Stimulated activated CD4-positive, alpha-beta T cell treated with anti-CD3 and anti-CD28 coated beads, Interleukin-12 subunit alpha, Interleukin-12 subunit beta, amount 100 ng/mL, for 48 hours (primary cell): ENCODE measurements at places on chromosomes 3 and 15.
A peak's percentile ranks its signal among the peaks of the same experiment; 100 is the strongest.

DNA sequence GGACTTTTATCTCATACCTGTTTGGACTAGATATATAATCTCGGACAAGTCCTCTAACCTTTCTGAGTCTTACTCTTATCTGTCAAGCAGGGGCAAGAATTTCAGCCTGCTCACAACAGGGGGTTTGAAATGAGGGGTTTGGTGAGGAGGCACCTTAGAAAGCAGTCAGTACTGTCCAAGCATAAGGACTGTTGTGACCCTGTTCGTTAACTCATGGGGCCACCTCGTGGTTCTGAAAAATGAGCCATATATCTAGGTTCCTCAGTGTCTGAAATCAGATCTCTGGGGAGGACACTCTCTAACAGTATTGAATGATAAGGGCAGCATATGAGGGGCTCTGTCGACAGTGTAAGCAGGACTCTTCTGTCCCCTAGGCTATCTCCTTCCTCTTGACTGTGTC, 7.2 kb upstream of the TIMP4 start:
- no peak for DNase-seq

GRCh38 chr3:121462565-121462964, 83.2 kb downstream of the POLQ start:
- DNase-seq, result no peak

GRCh38 chr15:96122077-96123027, 208.1 kb upstream of the NR2F2 start:
- DNase-seq, result no peak

DNA sequence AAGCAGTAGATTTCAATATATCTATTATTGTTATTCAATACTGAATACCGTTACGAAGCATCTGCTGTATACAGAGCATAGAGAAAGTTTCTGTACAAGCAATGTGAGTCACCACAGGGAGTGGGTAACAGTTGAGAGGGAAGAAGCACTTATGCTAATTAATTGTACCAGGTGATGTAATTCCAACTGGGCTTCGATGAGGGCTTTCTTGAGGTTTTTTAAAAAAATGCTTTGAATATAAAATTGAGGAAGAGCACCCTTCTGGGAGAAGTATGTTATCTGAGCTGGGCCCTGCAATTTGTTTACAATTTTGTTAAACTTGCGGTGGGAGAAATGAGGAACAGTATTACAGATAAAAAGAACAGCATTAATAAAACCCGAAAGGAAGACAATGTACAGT, 197.9 kb downstream of the TPRG1 start:
- no peak for DNase-seq

DNA sequence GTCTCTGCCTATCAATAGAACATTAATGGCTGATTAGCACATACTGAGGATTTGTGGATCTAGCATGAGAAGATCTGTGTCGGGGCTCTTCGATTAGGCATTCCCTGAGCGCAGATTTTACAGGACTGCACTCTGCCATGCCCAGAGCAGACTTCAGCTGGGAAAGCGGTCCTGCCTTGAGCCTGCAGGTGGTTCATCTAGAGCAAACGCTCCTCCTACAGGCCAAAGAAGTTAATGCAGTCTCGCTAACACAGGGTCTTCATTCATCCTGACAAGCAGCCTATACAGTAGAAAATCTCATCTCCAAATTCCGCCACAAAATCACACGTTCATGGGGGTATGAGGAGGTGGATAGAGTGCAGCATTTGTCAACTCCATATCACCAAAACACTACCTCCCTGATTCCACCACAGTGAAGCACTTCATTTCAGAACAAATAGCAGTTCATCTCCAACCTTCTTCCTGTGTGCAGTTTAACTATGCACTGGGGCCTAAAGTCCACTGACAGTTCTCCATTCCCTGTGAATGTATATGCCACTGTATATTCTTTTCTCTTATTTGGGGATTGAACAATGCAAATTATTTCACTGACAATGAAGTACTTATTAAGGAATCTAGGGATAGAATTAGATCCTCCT, 405.8 kb downstream of the IGSF11 start:
- DNase-seq, result peak; percentile 3

DNA sequence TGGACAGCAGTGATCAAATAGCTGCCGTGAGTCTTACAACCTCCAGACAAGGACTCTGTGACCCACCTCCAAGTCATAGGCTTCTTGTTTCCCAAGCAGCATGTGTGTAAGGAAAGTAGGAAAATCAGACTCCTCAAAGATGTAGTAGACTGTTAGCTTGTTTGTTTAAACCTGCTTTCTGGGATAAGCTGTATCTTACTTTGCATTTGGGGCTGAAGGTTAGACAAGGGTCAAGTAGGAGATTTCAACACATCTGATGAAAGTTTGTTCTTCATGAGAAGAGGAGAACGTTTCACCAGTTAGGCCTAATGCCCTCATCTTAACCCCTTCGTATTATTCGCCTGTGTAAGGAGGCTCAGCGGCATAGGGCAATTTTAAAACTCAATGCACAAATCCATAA, 756.4 kb upstream of the NR2F2 start:
- DNase-seq, result no peak

GRCh38 chr3:136632625-136633081, 119.5 kb downstream of the STAG1 start:
- no peak for DNase-seq

- no peak for DNase-seq
Measured at GRCh38 chr15:78004919-78005634, 72.4 kb downstream of the TBC1D2B start.

DNA sequence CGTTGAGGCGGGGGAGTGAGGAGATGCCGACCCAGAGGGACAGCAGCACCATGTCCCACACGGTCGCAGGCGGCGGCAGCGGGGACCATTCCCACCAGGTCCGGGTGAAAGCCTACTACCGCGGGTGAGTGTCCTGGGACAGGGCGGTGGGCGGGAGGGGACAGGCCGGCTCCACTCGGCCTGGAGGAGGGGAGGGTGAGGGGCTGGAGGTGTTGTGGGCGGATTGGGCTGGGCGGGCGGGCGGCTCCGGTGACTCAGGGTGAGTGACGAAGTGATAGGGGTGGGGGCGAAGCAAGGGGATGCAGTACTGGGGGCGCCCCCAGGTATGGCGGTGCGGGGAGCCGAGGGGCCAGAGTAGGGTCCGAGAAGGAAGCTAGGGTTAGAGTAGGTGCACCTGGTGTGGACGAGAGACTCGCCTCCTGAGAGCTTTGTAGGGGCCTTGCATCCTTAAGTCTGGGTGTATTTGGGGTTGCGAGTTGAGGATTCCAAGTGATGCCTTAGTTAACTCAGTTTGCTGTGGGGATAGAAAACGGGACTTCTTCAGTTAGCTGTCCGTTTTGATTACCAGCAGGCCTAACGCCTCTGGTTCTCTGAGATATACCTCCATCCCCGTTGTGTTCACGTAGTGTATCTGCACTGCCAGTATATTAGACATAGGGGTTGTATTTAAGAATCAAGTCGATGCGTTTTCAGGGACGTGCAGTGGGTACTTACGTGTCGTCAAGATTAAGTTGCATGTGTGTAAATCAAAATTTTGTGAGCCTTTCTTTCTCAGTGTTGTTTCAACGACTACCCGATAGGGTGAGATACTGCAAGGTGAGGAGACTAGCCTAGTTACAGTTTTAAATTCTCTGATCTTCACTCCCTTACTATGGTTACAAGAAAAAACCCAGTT, 670 bp downstream of the PRKCI start:
- DNase-seq, result peak; percentile 18

DNA sequence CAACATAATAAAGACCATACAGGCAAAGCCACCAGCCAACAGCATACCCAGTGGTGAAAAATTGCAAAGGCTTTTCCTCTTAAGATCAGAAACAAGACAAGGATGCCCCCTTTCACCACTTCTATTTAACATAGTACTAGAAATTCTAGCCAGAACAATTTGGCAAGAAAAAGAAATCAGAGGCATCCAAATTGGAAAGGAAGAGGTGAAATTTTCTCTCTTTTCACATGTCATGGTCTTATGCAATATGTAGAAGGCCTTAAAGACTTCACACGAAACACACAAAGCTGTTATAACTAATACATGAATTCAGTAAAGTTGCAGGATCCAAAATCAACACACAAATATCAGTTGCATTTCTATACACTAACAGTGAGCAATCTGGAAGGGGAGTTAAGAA, 120.2 kb downstream of the APBA2 start:
- DNase-seq, result no peak

GRCh38 chr3:17850448-17850847, 108.0 kb upstream of the TBC1D5 start:
- DNase-seq, result no peak

- DNase-seq, result peak; percentile 2
Measured at GRCh38 chr3:12553921-12554391, 2.9 kb upstream of the MKRN2 start.

GRCh38 chr3:43015572-43015971, 36.5 kb downstream of the GASK1A start:
- DNase-seq, result no peak

DNA sequence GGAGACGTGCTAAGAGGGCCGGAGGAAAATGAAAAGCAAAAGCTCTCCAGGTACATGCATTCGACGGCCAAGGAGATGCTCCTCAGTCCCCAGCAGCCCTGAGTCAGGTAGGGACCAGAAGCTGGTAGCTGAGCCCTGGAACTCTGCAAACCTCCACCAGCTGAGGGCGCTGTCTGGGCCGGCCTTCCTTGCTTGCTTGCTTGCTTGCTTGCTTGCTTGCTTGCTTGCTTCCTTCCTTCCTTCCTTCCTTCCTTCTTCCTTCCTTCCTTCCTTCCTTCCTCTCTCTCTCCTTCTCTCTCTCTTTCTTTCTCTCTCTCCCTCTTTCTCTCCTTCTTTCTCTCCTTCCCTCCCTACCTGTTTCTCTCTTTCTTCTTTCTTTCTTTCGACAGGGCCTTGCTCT, 94.6 kb upstream of the RASGRF1 start:
- peak; percentile 24 for DNase-seq

DNA sequence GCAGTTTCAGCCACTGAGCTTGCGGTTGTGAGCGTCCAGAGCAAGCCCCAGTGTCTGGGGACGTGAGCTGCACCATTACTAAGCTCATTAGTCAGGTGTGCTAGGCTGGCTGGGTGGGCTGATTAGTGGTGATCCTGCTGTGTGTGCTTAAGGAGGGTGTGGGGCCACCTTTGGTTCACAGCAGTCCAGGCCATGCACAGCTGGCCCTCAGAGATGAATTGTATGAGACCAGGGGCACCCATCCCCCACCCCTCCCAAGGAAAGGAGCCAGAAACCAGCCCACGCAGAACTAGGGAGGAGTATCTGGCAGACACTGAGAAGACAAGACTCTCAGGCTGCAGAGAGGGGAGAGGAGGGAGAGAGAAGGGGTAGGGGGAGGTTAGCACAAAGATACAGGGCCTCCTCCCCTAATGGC, 3.8 kb downstream of the TYRO3 start:
- DNase-seq, result no peak

GRCh38 chr15:37081983-37082382, 18.4 kb downstream of the MEIS2 start:
- no peak for DNase-seq

DNA sequence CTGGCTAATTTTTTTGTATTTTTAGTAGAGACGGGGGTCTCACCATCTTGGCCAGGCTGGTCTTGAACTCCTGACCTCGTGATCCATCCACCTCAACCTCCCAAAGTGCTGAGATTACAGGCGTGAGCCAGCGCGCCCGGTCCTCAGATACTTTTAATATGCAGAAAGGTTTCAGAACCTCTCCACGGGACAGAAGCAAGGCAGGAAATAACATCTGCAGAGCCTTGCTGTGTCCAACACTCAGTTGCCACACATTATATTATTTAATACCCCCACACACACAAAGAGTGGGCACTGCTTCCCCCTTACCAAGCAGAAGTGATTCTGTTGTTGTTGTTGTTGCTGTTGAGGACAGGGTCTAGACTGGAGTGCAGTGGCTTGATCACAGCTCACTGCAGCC, 28.0 kb downstream of the OSBPL10 start:
- no peak for DNase-seq

- DNase-seq, result no peak
Measured at GRCh38 chr3:78724859-78725258, 1042.9 kb downstream of the ROBO1 start.

- DNase-seq, result no peak
Measured at GRCh38 chr3:53259427-53260259, 3.8 kb upstream of the TKT start.

DNA sequence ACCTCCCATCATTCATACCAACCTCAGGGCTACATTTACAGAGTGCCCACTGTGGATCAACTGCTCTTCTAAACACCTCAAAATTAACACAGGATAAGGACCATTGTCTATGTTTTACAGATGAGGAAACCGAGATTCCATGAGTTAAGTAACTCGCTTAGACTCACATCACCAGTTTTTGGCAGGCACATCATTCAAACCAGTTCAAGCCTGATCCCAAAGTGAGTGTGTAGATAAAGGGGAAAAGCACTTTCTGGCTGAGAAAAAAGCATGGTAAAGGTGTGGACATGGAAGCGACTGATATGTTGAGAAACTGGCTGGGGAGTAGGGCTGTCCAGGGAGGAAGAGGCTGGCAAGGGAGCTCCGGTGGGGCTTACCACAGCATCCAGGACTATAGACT, 193.7 kb upstream of the RORA start:
- DNase-seq, result no peak

- no peak for DNase-seq
Measured at GRCh38 chr15:68574629-68575028, 4.2 kb upstream of the CORO2B start.

- DNase-seq, result no peak
Measured at GRCh38 chr15:34721157-34721801, 33.5 kb downstream of the GJD2 start.

GRCh38 chr3:89238846-89239245, 131.4 kb downstream of the EPHA3 start:
- no peak for DNase-seq

DNA sequence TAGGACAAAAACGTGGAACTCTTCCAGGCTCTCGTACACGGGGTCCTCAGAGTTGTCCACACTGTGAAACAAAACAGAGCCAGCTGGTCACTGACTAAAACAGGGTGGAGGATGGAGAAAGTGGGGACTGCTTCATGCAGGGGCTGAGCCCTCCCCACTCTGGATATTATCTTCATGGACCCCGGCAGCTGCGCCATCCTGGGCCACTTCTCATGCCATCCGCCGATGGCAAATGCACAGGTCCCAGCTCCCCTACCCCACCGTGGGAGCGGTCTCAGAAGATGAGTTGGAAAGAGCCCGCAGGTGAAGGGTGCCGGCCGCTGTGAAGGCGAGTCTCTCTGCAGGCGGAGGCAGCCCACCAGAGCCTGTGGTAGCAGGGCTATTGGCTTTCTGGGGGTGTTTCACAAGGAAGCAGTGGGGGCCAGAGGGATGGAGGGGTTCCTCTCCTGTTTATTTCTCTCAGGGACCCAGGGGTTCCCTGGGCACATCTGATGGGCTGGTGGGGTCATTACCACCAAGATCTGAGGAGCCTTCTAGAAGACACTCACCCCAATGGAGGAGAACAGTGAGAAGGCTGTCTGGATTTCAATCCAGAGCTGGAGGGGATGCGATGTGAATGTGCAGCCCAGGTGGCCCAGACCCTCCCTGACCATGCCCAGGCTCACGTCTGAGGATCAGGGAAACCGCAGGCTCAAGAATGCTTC, 177.3 kb downstream of the KLF13 start:
- no peak for DNase-seq

GRCh38 chr15:38130740-38131498, 121.7 kb upstream of the SPRED1 start:
- DNase-seq, result no peak

- peak; percentile 28 for DNase-seq
Measured at GRCh38 chr3:182682263-182683241, 110.8 kb upstream of the ATP11B start.

- DNase-seq, result no peak
Measured at GRCh38 chr3:158106766-158107471, 699 bp upstream of the SHOX2 start.
